K562 (cell line): ENCODE measurements at places on chromosomes 2 and 18.

DNA sequence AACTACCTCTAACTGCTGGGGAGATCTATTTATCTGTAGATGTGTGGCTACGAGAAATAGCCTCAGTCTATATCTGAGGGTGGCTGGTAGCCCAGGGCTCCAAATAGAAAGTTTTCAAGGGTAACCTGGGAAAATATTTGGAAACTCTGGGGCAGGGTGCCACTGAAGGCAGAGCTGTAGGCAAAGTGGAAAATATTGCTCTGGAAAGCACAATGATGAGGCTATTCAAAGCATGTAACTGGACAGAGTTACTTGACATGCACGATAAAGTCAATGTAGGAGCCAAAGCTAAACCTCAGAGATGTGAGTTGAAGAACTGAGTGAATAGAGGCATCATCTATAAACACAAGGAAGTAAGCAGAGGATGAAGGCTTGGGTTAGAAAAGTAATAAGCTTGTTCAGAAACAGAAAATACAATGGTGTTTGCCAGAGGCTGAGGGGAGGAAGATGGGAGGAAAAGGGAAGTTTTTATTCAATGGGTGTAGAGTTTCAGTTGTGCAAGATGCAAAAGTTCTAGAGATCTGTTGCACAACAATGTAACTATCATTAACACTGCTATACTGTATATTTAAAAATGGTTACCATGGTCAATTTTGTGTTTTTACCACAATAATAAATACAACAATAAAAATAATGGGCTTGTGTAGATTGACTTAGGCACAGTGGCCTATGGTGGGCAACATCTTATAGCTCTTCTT is 171.6 kb downstream of the MBD2 start:
- DNase-seq = no peak

GRCh38 chr2:211248841-211249240 is 692.4 kb downstream of the CPS1 start:
- DNase-seq = no peak

GRCh38 chr2:47336259-47337238 is 66.4 kb upstream of the MSH2 start:
- peak; percentile 81 for DNase-seq

- no peak for DNase-seq
Measured at GRCh38 chr2:237509151-237509550, 22.1 kb downstream of the MLPH start.

- no peak for DNase-seq
Measured at GRCh38 chr2:103823847-103824246, 1030.1 kb upstream of the POU3F3 start.

GRCh38 chr2:74945788-74946331 is 12.6 kb upstream of the POLE4 start:
- no peak for DNase-seq

GRCh38 chr2:231123362-231123898 is 1.4 kb downstream of the HTR2B start:
- no peak for DNase-seq

- no peak for DNase-seq
Measured at GRCh38 chr2:140641163-140641562, 1489.7 kb downstream of the LRP1B start.
